Kidney tubule cell (primary cell): ENCODE measurements at places on chromosomes 3 and 15.

DNA sequence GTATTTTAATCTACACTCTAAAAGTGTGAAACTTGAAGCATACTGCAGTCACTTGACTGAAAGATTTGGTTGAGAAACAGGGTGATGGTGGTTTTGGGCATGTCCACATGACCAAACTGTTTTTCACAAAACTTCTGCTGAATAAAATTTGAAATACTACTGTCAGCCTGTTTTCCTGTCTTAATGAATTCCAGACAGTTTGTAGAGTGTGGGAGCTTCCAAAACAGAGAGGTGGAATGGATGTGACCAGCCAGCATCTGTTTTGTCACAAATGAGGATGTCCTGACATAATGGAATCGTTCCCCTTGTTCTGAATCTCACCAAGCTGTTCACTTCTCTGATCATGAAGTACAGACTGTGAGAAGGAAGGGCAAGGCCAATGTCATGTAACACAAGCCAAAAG lies 11.8 kb downstream of the MITF start:
- DNase-seq: no peak

GRCh38 chr3:3015185-3016089 lies 94.7 kb downstream of the IL5RA start:
- DNase-seq: peak; percentile 50

DNA sequence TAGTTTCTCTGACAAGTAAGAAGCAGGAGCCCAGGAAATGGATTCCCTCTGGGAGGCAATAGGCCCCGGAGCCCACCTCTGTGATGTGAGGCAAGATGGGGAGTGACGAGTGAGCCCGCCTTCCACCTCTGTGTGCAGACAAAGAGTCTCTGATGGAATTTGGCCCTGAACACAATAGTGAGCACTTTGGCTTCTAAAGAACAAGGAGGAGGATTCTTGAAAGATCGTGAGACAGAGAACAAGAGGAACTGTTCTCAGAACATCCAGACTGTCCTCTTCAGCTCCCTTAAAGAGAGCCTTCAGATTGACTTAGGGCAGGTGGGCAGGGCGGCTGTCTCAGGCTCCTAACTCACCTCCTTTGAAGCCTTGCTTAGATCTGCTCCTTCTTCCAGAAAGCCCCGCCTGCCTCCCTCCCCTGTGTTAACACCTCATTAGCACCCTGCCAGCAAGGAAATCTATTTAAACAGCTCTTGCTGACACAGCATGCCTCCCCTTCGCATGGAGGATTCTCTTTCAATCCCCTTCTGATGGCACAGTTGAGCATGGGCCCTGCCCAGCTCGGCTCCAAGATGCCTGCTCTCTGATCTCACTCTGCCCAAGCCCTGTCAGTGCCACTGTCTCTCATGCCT lies 430.3 kb downstream of the NTRK3 start:
- DNase-seq: no peak

- no peak for DNase-seq
Observed at GRCh38 chr3:125083776-125084175, 28.0 kb upstream of the HEG1 start.

DNA sequence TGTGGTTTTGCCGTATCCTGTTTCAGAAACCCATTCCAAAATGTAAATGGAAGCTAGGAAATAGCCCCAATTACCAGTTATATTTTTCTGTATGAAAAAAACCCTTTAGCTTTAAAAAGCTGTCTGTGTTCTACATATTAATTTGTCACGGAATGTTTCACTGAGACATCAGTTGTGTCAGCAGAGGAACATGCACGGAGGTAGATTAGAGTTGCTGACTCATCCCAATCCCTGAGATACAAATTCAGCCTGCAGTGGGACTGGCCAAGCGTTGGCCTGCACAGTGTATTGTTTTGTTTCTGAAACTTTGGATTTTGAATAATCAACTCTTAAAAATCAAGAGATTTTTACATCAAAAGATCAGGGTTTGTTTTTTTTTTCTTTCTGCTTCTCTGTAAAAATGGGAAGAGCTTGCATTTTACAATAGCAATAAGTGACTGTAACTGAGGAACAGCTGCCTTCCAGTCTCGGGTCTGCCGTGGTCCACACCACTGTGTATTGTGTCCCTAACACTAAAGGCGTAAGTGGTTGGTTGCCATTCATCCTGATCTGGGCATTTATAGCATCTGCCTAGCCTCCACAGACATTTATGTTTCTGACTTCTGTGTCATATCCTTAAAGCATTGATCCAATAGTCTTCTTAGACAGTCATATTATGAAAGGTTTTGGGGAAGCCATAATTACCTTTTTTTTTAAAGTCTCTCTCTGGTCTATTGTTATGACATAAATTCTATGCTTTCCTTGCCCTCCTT lies 218.1 kb downstream of the ADAMTSL3 start:
- peak; percentile 60 for DNase-seq

DNA sequence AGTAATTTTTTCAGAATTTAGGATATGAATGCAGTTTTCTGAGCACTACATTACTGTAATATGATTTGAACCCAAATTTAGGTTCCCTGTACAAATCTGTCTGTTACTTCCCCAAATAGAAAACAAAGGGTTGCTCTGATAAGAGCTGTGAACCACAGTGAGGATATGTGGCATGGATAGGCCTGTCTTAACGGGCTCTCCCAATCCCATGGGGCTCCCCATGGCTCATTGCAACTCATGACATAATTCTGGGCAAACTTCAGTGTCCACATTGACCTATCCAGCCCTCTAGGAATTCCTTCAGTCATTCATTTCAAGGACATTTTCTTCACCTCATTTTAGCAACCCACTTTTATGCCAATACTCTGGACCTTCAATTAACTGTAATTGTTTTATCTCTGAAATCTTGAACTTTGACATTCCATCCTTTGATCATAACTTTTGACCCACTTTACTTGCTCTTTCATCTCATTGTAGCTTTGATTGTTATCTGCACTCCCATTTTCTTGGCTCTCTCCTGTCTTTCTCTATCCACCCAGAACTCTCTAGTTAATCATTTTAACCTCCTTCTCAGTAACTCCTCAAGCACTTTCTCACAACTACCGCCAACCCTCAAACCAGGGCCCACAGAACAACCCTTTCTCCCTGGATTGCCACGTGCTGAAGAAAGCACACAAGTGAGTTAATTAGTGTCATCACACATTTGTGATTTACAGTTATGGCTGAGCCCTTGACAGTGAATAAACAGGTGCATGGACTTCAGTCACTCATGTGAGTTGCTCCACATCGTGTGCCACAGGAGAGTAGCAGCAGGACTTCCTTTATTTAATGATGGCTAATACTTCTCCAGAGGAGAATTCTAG lies 94.9 kb upstream of the AADACL2 start:
- no peak for DNase-seq

GRCh38 chr15:49032601-49033145 lies 13.6 kb downstream of the SECISBP2L start:
- DNase-seq: no peak
